ENCODE measurements at places on chromosomes 4 and X.

DNA sequence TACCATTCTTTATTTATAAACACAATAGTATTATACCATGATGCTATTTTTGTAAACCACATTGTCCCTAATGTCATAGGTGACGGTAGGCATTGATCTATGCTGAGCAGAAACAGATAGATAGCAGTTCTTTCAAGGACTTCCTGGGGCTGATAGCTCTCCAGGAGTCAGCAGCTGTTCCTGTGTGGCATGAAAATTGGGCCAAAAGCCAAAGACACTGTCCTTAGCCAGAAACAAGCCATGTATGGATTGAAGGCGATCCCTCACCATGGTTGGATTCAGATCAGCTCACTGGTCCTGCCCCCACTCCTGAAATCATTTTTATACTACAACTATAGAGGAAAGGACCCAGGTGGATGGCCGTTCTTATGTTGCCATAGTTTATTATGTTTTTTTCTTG, 53.6 kb downstream of the DDX60 start:
- no peak for DNase-seq

GRCh38 chr4:21012851-21013331, 312.6 kb downstream of the PACRGL start:
- DNase-seq: no peak

DNA sequence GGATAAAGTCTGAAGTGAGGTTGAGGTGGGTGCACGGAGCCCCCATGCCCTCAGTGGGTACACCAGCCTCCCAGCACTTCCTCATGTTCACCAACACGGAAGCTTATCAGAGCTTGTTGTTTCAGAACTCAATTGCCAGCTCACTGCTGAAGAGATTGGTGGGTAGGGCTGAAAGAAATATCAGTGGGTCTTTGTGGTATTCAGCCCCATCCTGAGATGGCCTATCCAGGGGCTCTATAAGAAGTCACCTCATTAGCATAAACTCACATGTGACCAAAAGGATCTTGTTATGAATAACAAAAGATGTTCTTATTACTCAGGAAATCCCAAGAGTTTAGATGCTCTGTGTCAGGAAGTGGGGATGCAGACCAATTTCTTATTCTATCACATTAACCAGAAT, 177.3 kb downstream of the ARHGAP10 start:
- DNase-seq: no peak

DNA sequence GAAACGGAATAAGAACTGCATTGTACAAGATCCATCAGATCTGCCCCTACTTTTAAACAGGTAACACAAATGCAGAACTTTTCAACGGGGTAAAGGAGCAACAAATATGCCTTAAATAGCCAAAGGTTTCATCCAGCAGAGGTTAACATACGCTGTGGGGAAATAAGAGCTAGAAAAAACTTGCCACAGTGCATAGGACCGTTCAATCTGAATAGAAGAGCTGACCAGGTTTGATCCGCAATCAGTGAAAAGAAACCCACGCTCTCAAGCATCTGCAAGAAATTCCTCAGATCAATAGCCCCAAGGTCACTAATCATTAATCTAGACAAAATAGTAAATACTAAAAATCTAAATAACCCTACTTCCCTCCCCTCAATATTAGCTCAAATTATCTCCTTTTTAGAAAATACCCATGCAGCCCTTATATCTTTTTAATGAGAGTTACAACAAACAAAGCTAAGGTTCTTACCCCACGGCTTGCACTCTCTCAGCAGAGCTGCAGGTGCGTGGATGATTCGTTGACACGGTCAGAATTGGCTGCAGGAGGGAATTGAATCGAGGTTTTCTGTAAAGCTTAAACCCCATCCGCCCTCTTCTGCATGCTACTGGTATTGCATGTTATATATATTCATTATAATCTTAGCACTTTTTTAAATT, at the start of gene TLR10:
TLR10 (minus strand) TSS at position 539 of the 657 bp plus-strand sequence. CDS start 7,400 bp downstream, outside the sequence.
- no peak for DNase-seq
